ENCODE measurements at places on chromosomes 13 and 19. TPM values are rescaled to one million over a fixed set of nuclear protein-coding genes. Genes with fewer than 3 reads are reported as not detected.

DNA sequence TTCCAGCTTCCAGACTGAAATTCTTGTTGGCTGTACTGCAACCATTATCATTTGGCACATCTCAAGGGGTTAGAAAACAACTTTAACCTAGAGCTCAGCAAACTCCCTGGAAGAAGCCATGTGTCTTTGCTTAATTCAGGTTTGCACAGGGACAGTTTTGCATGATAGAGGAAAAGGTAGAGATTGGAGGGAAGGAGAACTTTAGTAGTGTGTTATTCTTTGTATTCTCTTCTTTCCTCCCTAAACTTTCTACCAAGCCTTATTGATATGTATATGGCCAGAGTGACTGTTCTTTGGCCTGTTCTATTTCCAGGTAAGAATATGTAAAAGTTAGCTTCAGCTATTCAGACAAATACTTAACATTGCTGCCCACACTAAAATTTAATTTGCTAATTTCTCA lies 53.1 kb downstream of the UGGT2 start:
- no peak for DNase-seq

DNA sequence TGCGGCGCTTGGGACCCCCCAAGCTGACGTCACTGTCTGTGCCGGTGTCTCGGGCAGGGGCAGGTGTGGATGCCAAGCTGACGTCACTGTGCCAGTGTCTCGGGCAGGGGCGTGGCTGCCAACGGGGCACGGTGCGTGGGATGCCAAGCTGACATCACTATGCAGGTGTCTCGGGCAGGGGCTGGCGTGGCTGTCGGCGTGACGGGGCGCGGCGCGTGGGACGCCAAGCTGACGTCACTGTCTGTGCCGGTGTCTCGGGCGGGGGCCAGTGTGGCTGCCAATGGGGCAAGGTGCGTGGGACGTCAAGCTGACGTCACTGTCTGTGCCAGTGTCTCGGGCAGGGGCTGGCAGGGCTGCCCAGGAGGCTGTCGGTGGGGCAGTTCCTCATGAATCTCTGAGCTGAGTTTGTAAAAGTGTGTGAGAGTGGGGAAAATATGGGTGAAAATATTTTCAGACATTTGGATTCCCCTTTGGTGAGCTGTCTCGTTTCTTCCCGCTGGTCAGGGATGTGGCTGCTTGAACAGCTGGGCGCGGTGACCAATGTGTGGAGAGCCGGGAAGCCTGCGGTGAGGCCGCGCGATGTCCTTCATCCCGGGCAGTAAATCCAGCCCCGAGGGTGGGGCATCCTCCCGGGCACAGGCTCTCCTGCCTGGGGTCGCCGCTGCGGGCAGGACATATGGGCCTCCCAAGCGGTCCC lies 25.2 kb downstream of the MCF2L start:
- no peak for DNase-seq

DNA sequence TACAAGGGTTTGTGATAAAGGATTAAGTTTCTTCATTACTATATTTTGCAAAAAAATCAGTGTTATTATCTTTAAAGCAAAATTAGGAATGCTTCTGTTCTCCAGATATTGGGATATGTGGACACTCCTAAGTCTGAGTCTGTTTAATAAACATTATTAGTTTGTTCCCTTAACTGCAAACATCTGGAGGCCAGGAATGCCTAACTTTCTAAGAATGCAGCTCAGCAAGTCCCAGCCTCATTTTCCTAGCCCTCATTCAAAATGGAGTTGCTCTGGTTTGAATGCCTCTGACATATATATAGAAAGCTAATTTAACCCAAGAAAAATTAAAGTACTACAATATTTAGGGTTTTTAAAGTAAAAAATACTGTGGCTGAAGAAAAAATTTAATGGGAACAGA lies 33.6 kb upstream of the EDNRB start:
- no peak for DNase-seq

- DNase-seq = no peak
These were observed 76.6 kb downstream of the DGKH start for GRCh38 chr13:42125046-42125445.

Gene BRCA2
- 22.1 TPM for total RNA-seq

Gene ICAM1
- total RNA-seq = 46.4 TPM

Gene SETDB2
- total RNA-seq = 13.9 TPM

Gene TUBB4A
- total RNA-seq = 8.3 TPM

All from activated CD4-positive, alpha-beta memory T cell treated with anti-CD3 and anti-CD28 coated beads for 36 hours (primary cell).